ENCODE measurements at places on chromosomes 2 and 18.
A peak's percentile ranks its signal among the peaks of the same experiment; 100 is the strongest.

DNA sequence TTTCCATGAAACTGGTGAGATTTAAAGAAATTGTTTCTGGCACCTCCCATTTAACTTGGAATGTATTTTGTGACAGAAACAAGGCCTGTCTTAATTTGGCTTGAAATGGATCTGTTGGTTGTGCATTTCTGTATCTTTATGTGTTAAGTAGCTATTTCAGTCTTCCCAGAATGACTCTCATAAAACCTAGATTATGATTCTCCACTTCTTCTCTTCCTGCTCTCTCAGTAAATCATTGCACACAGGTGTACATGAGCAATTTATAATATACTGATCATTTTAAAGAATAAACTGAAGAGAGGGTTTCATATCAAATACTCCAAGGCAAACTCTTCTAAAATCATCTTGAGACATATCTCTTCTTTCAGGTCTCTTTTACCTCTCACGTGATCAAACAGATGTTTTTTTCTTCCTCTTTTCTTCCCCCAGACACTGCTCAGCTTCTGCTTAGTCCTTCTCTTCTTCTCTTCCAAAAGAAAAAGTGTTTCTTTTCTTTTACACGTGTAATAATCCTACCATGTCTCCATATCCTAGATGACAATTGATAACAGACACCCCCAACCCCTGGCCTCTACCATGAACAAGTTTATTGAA, 112.0 kb downstream of the PPP1R1C start:
- DNase-seq: no peak

- DNase-seq: no peak
Measured at GRCh38 chr2:52414561-52415295, 1352.9 kb upstream of the CHAC2 start.

GRCh38 chr2:100064165-100064564, 78.2 kb downstream of the AFF3 start:
- no peak for DNase-seq

DNA sequence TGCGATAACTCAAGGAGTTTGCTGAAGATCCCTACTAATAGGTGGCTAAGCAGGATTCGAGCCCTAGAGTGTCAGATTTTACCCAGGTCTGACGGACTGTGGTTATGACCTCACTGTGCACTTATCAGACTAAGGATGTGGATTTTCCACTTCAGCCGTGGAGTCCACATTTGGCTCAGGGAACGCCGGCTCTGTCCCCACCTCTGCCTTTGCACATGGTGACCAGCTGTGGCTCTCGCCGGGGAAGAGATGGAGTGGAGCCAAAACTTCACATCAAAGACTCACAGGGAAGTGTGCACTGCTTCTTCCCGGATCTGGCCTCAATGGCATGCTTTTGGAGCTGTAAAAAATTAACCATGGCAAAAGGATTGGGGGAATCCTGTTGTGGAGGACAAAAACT, 249.3 kb upstream of the APCDD1 start:
- DNase-seq: peak; percentile 25

DNA sequence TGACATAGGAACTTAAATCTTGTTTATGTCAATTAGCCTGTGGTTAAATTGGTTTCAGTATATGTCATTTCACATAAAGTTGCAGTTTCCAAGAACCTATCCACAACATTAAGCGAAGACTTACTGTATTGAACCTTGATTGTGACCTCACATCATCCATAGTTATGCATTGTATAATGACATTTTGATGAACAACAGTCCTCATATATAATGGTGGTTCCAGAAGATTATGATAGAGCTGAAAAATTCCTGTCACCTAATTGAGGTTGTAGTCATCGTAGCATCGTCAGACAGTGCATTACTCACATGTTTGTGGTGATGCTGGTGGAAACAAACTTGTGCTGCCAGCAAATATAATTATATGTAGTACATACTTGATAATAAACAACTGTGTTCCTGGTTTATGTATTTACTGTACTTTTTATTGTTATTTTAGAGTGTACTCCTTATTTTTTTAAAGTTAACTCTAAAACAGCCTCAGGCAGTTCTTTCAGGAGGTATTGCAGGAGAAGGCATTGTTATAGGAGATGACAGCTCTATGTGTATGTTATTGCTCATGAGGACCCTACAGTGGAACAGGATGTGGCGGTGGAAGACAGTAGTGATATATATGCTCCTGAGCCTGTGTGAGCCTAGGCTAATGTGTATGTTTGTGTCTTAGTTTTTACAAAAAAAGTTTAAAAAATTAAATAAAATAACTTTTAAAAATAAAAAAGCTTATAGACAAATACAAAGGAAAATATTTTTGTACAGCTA, 56.6 kb downstream of the UBE2E3 start:
- DNase-seq: peak; percentile 72

Measured in fibroblast of skin of left quadriceps (primary cell).